ENCODE measurements at places on chromosomes 12 and 14.

GRCh38 chr14:60644666-60645065, 4.6 kb downstream of the SIX1 start:
- no peaks in the 10 kb centered on the region for H3K36me3 ChIP-seq
- no peak overlapping the region for H3K4me3 ChIP-seq
- H3K27ac ChIP-seq: no peak overlapping the region
- DNase-seq: no peak
- H3K4me1 ChIP-seq: peaks cover 4% of the 10 kb centered on the region
- peaks cover 72% of the 10 kb centered on the region for H3K27me3 ChIP-seq

- H3K36me3 ChIP-seq: no peaks in the 10 kb centered on the region
- no peaks in the 10 kb centered on the region for H3K27me3 ChIP-seq
- no peak overlapping the region for H3K4me3 ChIP-seq
- DNase-seq: no peak
Observed at GRCh38 chr12:197911-198695, 15.9 kb downstream of the SLC6A12 start.

GRCh38 chr12:6195665-6196535, 4.3 kb upstream of the CD9 start:
- no peaks in the 10 kb centered on the region for H3K36me3 ChIP-seq
- peak; percentile 96 for DNase-seq
- H3K27me3 ChIP-seq: no peaks in the 10 kb centered on the region
- H3K27ac ChIP-seq: no peak overlapping the region
- no peak overlapping the region for H3K4me3 ChIP-seq

DNA sequence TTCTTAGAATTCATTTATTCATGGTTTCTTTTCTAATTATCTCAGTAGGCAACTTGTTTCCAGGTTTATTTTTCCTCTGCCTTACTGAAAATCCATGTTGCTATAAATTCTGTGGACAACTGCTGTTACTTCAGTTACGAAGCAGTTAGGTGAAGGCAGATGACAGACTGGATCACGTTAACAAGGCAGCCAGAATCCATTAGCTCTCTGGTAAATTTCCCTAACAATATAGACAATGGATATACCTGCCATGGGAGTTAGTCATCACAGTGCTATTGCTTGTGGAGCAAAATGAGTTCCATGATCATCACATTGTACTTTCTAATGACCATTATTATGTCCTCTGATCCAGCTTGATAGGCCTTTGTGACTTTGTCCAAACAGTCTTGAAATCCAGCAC, 291.5 kb downstream of the NELL2 start:
- peaks cover 9% of the 10 kb centered on the region for H3K4me1 ChIP-seq
- no peak overlapping the region for H3K4me3 ChIP-seq
- H3K27ac ChIP-seq: no peak overlapping the region
- DNase-seq: no peak
